H54 (cell line): ENCODE measurements at places on chromosomes 3 and 15.

DNA sequence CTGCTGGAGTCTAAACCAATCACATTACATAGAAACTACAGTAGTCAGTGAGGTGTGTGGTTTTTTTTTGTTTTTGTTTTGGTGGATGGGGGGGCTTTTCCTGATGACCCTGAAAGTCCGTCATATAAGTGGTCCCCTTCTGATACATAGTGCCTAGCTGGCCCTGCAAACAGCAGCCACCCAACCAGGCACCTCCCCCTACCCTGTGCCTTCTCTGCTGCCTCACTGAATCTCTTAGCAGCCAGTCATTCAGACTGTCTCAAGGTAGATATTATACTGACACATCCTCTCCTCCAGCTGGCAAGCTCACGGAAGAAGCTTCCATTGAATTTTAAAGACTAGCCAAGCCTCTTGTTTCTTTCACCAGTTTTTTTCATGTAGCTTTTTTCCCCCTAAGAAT is 21.4 kb downstream of the SYN2 start:
- no peak for DNase-seq

DNA sequence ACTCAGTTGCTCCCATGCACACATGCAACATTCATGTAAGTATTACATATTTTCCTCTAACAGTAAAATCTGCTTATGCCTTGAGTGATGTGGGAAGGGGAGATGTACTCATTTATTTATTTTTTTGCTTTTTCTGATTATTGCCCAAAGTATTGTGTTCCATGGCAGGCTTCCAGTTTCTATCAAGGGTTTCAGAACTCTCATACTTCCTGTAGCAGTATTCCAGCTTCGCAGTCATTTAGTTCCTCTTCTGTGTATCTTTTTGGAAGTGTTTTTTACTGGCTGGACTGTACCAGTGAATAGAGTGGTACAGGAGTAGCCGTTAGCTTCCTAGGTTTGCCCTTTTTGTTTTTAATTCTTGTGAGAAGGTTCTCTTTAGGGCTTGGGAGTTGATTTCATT is 26.9 kb downstream of the RAB11A start:
- no peak for DNase-seq

GRCh38 chr3:42851228-42851834 is 24.3 kb downstream of the CYP8B1 start:
- no peak for DNase-seq

GRCh38 chr3:49747792-49748480 is 24.2 kb upstream of the GMPPB start:
- peak; percentile 60 for DNase-seq

- DNase-seq: no peak
These were observed 478.7 kb downstream of the RBMS3 start for GRCh38 chr3:29759411-29760225.

- no peak for DNase-seq
These were observed 64.3 kb upstream of the TSPAN3 start for GRCh38 chr15:77135181-77135580.

GRCh38 chr3:53795789-53796560 is 50.2 kb downstream of the CHDH start:
- no peak for DNase-seq

- DNase-seq: no peak
These were observed 775.0 kb downstream of the SQOR start for GRCh38 chr15:46409841-46410301.

DNA sequence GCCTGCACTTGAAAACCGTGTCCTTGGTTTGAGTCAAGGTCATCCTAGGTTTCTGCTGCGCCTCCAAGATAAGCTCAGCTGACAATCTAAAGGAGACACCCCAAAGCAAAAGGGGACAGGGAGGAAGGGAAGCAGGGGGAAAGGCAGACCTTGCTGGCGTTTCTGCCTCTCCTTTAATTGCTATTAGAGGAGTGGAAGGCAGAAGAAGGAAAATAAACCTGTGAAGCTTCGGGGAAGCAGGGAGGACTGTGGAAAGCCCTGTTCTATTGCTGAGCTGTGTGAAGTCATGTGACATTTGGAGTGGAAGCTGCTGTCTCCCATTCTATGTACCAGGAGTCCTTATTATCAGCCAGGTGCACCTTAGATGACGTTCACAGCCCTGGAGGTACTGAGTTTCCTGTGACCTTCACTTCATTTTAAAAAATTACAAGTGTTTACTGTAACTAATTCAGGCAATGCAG is 21.5 kb upstream of the CHD2 start:
- no peak for DNase-seq

DNA sequence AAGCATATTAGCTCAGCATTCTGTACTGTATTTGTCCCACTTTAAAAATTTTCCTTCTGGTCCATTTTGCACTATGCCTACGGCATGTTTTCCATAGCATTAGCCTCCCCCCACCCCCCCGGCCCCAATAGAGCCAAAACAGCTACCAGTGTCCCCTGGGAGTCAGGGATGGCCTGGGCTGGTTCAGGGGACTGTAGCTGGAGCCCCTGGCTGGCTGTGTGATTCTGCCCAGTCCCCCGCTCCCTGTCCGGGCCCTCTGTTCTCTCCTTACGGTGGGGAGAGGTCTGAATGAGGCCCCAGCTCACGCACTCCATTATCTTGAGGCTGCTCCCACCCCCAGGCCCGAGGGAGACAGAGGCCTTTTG is 70.1 kb downstream of the KLF15 start:
- DNase-seq: no peak

DNA sequence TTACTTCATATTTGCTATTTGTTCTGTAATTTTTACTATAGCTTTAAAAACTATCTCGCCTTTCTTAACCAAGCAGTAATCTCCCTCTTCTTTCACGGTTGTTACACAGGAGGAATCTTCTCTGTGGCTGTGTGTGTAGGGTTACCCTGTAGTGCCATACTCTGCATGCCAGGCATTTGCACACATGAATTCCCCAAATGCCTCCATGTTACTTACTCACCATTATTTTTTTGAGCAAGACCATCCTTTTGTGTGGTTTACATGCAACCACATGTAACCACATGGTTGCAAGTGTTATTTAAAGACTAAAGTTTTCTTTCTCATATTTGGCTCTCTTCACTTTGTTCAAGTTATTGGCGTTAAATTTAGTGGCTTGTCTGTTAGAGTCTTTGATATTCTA is 45.5 kb downstream of the HPS3 start:
- DNase-seq: no peak

GRCh38 chr15:101667881-101668280 is 15.7 kb upstream of the TM2D3 start:
- no peak for DNase-seq

GRCh38 chr3:191296041-191296541 is 33.1 kb upstream of the CCDC50 start:
- no peak for DNase-seq

- DNase-seq: no peak
These were observed 210.6 kb upstream of the ATP10A start for GRCh38 chr15:26073430-26074333.

DNA sequence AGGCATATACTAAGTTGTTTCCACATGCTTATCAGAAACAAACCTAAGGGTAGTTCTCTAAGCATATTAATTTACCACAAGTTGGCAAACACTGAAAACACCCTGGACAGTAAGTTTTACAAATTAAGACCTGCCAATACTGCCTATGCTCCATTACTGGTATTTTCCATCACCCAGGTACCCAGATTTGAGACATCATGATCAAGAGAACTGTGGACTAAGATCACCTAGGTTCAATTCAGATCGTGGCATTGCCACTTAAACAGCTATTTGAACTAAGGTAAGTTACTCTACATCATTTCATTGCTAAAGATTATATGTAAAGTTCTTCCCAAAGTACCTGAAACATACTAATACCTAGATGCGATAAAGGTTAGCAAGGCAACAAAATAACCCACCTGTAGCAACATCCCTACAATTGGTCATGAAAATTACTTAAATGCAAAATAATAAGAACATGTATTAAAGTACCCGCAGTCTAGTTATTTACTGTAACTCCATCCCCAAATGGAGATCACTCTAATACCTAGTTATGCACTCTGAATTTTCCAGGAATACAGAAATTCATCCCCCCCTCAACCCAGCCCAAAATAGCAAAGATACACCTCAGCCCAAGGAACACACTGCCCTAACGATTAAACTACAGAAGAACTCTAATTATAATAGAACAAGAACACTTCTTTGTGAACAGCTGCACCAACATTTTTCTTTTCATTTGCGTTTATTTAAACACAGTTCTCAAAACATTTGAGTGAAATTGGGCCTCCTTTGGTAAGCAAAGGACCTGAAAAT is 21.6 kb downstream of the TRA2B start:
- no peak for DNase-seq

DNA sequence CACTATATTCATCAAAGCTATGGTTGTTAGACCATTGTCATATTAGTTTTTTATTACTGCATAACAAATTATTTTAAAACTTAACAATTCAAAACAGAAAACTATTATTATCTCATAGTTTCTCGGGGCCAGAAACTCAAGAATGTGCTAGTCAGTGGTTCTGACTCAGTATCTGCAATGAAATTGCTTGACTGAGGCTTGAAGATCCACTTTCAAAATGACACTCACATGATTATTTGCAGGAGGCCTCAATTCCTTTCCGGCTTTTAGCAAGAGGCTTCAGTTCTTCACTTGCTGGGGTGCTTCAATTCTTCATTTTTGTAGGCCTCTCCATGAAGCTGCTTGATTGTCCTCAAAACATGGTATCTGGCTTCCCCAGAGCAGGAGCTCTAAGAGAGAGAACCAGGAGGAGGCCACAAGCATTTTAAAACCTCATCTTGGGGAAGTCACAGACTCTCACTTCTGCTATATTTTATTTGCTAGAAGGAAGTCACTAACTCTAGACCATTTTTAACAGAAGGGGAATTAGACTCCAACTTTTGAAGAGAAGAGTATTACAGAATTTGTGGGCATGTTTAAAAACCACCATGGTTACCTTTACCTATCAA is 383.7 kb downstream of the MFSD1 start:
- no peak for DNase-seq

GRCh38 chr3:110593749-110594148 is 477.9 kb upstream of the NECTIN3 start:
- no peak for DNase-seq

- DNase-seq: no peak
These were observed 535.6 kb upstream of the AGTR1 start for GRCh38 chr3:148162132-148162531.

GRCh38 chr3:193660698-193661411 is 67.8 kb downstream of the OPA1 start:
- DNase-seq: no peak

- peak; percentile 64 for DNase-seq
These were observed 57.9 kb upstream of the SEC22A start for GRCh38 chr3:123143669-123144411.

DNA sequence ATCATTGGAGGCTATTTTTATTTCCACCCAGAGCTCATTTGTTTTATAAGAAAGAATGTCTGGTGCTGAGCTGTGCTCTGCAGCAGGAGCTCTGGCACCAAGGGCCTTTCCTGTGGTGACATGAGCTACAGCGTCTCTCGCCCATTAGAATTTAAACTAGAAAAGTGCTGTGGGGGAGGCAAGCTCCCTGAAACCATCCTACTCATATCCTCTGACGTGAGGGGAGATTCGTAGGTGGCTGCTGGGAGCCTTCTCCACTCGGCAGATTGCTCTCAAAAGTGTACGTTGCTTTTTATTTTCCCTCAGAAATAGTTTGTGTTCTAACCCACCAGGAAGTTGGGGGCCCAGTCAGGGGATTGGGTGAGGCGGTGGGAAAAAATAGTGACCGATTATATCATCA is 76.3 kb upstream of the ARHGEF3 start:
- no peak for DNase-seq

DNA sequence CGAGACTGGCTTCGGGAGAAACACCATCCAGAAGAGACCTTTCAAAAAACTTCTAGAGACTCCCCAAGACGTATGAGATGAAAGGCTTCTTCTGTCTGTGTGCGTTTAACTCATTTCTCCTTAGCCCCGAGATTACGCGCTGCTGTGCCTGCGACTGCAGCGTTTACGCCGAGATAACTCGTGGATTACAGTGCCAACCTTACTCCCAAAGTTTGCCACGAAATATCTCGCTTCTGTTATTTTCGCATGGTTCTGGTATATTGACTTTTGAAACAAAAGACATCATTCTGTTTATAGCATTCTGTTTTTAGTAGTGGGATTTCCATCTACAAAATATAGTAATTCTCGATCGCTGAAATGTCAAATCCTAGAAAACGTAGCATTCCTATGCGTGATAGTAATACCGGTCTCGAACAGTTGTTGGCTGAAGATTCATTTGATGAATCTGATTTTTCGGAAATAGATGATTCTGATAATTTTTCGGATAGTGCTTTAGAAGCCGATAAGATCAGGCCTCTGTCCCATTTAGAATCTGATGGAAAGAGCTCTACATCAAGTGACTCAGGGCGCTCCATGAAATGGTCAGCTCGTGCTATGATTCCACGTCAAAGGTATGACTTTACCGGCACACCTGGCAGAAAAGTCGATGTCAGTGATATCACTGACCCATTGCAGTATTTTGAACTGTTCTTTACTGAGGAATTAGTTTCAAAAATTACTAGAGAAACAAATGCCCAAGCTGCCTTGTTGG is 467 bp downstream of the PGBD4 start:
- no peak for DNase-seq

- DNase-seq: no peak
These were observed 417 bp downstream of the TBCCD1 start for GRCh38 chr3:186566772-186567071.

DNA sequence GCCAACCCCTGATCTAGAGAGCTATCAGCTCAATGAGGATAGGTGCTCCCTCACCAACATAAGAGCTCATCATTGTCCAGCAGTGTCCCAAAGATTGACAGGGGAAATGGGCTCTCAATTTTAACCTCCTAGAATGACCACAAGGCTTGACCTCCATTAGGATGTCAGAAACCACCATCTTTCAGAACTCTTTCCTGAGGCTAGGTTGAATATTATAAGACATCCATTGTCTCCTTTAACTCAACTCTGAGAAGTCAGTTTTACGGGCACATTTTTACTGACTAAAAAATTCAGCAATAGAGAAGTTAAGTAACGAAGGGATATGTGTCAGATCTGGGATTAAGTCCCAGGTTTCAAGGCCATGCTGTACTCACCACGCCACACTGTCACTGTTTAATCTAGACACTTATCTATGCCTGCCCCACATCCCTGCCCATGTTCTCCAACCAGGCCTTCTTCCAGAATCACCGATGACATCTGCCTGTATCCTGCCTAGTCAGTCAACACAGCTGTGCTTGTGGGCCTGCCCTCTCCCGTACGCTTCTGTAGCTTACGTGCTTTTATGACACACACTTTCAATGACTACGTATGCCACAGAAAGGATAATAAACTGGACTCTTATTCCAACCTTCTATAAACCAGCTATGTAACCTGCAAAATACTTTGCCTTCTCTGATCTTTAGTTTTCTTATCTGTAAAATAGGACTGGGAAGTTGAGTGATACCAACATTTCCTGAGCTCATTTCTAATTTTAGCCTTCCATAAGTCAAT is 17.1 kb upstream of the MUC13 start:
- no peak for DNase-seq

DNA sequence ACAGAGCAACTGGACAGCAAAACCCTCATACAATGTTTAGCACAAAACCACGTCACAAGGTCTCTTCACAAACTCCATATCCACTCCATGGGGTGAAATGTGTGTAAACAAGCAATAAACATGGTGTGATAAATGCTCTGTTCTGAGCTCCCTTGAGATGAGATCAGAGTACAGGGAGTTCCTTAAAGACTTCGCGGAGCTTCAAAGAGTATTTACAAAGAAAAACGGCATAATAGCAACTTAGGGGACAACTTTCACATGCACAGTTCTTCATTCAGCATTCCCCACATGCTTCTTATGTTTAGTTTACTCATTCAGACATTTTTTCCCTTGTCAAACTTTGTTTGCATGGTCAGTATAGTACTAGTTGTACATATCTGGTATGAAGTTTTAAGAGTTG is 52.5 kb upstream of the SUCLG2 start:
- DNase-seq: no peak
